T-helper 17 cell (primary cell): ENCODE measurements at places on chromosomes 13 and 19.

- DNase-seq: no peak
Measured at GRCh38 chr13:98710521-98710920, 42.0 kb downstream of the SLC15A1 start.

DNA sequence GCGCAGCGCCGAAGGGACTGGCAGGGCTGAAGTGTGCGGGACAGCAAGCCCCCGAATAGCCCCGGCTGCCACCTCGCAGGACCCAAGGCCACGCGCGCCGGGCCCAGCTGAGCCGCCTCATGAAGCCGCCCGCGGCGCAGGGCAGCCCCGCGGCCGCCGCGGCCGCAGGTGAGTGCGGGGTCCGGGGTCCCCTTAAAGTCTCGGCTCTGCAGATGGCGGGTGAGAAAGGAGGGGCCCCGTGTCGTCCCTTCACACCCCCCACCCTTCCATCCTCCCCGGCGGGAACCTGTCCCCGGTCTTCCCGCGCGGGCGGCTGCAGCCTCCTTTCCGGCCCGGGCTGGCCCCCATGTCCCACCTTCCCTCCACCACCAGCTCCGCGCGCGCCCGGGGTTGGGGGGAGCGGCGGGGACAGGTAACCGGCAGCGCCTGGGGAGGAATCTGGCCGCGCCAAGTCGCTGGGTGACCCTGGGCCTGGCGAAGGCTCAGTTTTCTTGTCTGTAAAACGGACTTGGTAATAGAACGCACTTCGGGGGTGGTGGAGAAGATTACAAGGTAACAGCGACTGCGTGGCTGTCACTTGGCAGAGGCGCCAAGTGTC lies 338 bp downstream of the RGCC start:
- DNase-seq: no peak

GRCh38 chr19:29546583-29547190 lies 20.9 kb downstream of the VSTM2B start:
- DNase-seq: no peak

DNA sequence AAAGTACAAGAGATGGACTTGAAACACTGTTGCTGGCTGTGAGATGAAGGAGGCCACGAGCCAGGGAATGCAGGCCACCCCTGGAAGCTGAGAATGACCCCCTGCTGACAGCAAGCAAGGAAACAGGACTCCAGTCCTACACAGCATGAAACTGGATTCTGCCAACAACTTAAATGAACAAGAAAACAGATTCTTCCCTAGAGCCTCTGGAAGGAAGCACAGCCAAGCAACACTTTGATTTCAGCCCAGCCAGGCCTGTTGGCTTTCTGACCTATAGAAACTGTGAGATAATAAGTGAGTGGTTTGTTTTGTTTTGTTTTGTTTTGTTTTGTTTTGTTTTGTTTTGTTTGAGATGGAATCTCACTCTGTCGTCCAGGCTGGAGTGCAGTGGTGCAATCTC lies 105.3 kb upstream of the CACNA1A start:
- DNase-seq: no peak

GRCh38 chr19:47765523-47766358 lies 12.8 kb upstream of the SELENOW start:
- peak; percentile 44 for DNase-seq

GRCh38 chr19:7677669-7678311 lies 900 bp downstream of the MCEMP1 start:
- no peak for DNase-seq

- DNase-seq: no peak
Measured at GRCh38 chr19:21593934-21594820, 88.8 kb downstream of the ZNF429 start.

GRCh38 chr13:40189426-40189825 lies 477.0 kb downstream of the FOXO1 start:
- DNase-seq: no peak

DNA sequence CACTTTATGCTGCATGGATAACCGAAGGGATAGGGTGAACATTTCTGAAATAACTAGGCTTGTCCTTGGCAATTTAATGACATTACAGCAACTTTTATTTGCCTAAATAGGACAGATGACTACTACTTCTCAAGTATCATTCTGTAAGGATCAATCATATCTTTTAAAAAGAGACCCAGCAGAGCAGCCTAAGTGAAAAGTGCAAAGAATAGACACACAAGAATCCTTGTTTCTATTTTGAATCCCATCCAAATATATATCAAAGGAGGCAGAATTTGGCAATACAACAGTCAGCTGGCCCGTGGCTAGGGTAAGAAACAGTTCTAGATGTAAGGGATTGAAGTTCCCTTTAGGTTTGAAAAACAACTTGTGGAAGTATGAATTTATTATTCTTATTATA lies 6.9 kb downstream of the THSD1 start:
- DNase-seq: no peak
